Right kidney (tissue), 9 donors: ENCODE measurements at places on chromosomes 12 and 14.

DNA sequence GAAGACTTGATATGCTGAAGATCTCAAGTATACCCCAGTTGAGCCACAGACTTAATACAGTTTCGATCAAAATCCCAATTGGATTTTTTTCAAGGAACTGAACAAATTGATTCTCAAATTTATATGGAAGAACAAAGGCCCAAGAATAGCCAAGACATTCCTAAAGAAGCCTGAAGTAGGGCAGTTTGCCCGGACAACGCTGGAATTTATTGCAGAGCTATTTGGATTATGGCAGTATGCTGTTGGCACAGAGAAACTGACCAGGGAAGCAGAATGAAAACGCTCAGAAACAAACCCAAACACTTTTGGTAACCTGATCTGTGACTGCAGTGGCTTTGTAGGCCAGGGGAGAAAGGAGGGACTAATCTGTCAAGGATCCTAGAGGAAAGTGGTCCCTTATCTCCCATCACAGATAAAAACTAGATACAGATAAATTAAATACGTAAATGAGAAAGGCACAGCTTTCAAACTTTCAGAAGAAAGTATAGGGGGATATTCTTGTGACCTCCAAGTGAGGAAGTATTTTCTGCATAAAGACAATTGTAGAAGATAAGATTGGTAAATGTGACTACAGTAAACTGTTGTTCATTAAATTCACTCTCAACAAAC lies 35.9 kb upstream of the GSC start:
- no peak for DNase-seq

- DNase-seq, result no peak
These were observed 90.2 kb downstream of the CALM1 start for GRCh38 chr14:90487031-90487430.

DNA sequence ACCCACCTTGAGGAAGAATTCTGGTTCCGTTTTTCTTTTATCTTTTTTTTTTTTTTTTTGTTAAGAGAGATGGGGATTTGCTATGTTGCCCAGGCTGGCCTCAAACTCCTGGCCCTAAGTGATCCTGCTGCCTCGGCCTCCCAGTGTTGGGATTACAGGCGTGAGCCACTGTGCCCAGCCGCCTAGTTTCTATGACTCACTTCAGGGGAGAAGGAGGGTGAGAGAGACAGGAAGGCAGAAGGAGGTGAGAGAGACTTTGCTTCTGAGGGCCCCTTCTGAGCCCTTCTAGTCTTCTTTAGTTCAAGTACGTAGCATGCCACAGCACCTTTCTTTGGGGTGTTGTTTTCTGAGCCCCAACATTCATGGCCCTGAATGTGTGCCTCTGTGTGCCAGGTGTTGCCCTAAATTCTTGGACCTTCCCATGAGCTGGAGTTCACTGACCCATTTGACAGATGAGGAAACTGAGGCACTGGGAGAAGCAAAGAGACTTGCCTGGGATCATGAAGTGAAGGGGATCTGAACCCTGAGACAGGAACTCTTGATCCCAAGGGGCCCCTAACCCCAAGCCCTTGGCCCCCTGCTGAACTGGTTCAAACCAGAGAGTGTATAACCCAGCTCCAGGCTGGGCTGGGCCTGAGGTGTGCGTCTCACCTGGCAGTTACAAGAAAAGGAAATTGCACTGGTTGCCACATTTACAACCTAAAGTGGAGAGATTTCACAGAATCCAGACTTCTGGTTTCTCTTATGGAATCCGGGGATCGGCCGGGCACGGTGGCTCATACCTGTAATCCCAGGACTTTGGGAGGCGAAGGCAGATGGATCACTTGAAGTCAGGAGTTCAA lies 20.8 kb downstream of the SH2B3 start:
- no peak for DNase-seq

DNA sequence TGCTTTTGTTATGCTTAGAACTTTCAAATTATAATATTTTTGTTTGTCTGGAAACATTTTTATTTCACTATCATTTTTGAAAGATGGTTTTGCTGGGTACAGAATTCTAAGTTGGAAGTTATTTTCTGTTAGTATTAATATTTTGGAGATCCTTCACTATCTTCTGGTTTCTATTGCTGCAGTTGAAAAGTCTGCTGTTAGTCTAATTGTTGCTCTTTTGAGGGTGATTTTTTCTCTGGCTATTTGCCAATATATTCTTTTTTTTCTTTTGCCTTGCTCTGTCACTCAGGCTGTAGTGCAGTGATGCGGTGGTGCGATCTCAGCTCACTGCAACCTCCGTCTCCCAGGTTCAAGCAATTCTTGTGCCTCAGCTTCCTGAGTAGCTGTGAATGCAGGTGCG lies 28.2 kb upstream of the ARID2 start:
- DNase-seq, result no peak

DNA sequence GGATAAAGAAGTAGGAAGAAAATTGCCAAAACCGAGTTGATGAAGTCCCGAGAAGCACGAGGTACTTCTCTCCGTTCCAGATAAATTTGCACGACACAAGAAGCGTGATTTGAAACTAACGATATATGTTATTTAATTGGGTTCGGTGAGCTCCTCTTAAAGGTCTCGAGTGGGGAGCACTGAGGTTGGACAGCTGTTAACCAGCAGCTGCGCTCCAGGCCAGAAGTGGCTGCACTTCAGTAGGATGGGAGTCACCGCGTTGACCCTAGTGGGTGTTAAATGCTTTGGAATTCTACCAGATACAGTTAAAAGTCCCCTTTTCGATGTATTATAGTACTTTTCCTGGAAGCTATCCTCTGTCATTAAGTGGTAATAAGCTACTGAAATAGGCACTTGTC lies 953 bp upstream of the DCAF5 start:
- DNase-seq, result no peak

DNA sequence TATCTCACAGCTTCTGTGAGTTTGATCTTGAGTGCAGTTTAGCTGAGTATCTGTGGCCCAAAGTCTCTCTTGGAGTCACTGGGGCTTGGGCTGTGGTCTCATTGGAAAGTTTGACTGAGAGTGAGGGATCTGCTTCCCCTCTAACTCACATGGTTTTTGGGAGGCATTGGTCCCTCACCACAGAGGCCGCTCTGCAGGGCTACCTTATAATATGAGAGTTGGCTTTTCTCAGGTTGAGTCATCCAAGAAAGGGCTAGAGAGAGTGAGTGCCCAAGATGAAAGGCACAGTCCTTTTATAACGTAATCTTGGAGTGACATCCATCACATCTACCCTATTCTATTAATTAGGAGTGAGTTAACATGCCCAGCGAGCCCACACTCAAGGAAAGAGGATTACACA lies 175.8 kb downstream of the SLC41A2 start:
- DNase-seq, result no peak

DNA sequence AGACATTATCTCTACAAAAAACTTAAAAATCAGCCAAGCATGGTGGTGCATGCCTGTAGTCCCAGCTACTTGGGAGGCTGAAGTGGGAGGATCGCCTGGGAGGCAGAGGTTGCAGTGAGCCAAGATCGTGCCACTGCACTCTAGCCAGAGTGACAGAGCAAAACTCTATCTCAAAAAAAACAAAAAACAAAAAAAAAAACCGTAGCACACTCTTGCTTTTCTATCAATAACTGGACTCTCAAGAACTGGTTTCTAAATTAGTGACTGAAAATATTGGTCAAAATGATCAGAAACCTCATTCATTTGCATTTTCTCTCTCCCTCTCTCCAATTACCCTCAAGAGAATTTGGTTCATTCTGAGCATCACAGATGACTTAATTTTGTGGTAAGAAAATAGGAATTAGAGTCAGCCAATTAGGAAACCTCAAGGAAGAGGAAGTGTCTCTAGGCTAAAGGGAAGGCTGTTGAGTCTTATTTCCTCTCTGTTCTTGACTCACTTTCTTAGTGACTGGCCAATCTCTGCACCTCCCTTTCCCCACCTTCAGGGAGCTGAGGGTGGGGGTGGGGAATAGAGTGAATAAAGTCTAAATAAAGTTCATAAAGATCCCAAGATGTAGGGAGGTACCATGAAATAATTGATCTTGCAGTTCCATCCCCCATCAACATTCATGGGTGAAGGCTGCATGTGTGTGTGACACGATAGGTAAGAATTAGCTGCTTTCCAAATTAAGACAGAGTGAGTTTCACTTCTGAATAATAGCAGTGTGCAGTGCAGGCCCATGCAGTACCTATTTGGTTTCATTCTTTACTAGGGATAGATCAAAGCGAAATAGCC lies 6.8 kb upstream of the PSMA6 start:
- no peak for DNase-seq

- no peak for DNase-seq
These were observed 111.6 kb downstream of the SCAF11 start for GRCh38 chr12:45878630-45879255.

DNA sequence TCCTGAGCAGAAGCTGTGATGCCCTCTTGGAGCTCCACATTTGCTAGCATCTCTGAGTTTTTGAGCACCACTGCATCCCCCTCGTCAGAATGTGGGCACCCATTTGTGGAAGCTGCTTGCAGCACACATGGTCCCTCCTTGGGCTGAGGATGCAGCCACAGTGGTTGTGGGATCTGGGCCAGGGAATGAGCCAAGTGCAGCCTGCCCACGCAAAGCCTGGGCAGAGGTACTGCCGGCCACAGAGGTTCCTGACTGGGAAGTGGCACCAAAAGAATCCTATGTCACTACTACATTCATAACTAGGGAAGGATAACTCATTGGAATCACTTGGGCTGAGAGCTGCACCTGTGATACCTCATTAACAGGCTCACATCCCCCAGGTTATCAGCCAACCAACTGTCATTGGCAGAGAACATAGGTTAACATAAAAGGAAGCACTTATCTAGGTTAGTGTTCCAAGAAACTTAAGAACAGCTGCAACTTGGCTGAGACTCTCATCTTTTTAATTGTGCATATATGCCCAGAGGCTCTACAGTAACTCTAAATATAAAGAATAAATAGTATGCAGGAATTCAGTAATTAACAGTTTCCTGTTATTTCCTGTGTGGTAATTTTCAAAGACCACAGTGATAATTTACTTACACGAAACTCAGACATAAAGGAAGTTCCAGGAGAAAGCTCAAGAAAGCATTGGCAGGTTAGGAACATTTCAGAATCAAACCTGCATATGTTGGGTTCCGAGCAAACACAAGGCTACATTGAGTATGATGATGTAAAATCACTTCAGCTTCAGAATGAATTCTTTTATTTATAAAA lies 145.3 kb downstream of the BCAT1 start:
- no peak for DNase-seq

- DNase-seq, result no peak
These were observed 19.8 kb upstream of the MGP start for GRCh38 chr12:14905269-14906004.

DNA sequence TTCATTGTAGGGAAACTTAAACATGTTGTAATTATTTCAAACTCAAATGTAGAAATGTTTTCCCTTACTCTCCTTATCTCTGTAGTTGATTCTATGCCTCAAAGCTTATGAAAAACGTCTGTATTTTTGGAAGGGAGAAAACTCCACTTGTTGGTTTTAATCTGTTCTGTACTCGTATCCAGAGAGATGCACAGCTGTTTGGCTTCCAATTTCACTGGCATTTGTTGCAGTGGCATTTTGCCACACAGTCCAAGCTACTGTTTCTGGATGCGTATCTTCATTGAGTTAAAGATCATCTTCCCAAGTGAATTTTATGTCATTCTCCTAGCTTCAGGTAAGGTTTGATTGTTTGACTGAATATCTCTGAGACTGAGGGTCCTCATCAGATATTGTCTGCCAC lies 481.4 kb downstream of the TRHDE start:
- DNase-seq, result no peak

DNA sequence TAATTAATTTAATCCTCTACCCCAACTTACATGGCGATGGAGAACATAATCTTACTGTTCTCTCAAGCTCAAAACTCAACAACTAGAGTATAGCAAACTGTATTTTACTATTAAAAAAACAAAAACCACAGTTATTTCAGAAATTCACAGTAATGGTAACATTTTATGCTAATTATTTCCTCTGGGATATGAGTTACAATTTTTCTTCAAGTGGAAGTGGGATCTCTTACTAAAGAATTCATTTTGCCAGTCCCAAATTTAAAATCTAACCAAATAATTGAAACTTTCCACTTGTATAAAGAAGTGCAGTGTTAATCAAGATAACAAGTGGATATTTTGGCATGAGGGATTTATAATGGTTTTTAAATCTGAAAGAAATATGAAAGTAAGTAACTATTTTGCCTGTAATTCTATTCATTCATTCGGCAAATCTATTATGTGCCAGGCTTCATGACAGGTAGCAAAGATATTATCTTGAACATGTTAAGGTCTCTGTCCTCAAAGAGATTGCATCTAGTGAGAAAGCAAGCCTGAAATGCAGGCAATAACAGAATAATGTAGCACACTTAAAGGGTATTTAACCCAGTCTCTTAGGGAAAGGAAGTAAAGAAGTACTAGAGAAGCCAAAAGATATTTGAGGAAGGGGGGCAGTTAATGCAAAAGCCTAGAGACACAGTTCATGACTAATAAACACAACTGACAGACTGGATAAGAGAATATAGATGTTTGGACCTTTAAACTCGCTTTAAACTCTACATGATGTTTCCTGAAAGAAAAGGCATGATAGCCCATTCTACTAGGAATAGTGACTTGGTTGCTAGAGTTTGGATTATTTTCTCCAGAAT lies 44.0 kb downstream of the TAOK3 start:
- no peak for DNase-seq

GRCh38 chr12:70553391-70553859 lies 83.8 kb downstream of the PTPRB start:
- no peak for DNase-seq

DNA sequence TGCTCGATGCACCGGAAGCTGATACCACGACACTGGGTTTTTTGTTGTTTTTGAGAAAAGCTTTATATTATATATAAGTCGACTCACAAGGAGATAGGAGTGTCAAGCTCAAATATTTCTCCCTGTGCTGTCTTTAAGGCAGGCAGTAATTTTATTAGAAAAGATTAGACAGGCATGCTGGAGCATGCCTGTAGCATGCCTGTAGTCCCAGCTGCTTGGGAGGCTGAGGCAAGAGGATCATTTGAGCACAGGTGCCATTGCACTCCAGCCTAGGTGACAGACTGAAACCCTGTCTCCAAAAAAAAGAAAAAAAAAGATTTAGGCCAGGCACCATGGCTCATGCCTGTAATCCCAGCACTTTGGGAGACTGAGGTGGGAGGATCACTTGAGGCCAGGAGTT lies 51.8 kb downstream of the GNS start:
- DNase-seq, result no peak

DNA sequence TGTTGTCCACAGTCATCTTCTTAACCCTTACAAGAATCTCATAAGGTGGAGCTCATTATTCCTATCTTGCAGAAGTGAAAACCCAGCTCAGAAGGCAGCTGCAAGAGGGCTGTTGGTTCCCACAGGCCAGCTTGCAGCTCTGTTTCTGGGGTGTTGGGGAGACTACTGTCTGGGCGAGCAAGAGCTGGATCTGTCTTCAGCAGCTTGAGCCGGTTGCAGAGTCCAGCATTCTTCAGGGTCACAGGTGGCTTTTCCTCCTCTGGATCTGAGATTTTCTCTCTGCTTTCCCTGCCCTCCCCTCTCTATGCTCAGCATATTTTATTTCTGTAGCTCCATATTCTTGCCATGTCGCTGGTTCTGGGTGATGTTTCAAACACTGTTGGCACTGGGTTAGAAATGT lies 87.4 kb downstream of the PAPOLA start:
- DNase-seq, result no peak

DNA sequence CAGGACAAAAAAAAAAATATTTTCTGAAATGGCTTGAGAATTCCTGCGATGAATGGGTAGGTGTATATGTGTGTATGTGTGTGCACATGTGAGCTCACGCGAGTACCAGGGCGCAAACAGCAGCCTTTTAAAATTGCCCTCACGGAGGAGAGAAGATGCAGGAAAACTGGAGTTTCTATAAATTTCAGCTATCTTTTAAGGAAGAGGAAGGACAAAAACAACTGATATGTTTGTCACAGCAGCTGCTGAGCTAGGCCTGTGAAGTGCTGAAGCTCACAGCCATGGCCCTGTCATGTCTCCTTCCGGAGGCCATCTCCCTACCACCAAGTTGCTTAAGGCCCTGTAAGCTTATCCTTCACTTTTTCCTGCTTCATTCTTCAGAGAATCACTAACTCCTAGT lies 40.8 kb downstream of the DUSP16 start:
- no peak for DNase-seq
